ENCODE measurements at places on chromosomes 11 and 22. TPM values are rescaled to one million over a fixed set of nuclear protein-coding genes. Genes with fewer than 3 reads are reported as not detected.
A peak's percentile ranks its signal among the peaks of the same experiment; 100 is the strongest.

The KDM4D gene
- 0.78 TPM for total RNA-seq

- no peak for ATAC-seq
These were observed 19.9 kb upstream of the CCDC86 start for GRCh38 chr11:60821827-60822599.

The C11orf86 gene
- total RNA-seq = not detected

GRCh38 chr11:58905011-58905720 lies 34.1 kb upstream of the GLYATL1 start:
- peak; percentile 49 for ATAC-seq

DNA sequence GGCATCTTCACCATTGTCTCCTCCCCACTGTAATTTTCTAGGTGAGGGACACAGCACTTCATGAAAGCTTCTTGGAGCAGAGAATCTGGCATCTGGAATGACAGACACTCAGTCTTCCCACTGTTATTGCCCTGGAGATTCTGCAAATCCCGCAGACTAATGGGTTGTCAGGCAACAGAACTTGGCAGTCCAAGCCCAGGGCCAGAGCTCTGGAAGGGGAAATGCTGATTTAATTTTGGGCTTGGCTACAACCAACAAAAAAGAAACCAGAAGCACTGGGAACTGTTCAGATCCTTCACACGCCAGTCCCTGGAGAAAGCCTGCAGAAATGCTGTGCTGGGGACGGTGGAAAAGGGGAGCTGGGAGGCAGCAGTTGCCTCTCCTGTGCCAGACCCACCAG lies 71.5 kb upstream of the BID start:
- ATAC-seq = peak; percentile 68

GRCh38 chr11:118621071-118621783 lies 13.8 kb downstream of the PHLDB1 start:
- peak; percentile 82 for ATAC-seq

DNA sequence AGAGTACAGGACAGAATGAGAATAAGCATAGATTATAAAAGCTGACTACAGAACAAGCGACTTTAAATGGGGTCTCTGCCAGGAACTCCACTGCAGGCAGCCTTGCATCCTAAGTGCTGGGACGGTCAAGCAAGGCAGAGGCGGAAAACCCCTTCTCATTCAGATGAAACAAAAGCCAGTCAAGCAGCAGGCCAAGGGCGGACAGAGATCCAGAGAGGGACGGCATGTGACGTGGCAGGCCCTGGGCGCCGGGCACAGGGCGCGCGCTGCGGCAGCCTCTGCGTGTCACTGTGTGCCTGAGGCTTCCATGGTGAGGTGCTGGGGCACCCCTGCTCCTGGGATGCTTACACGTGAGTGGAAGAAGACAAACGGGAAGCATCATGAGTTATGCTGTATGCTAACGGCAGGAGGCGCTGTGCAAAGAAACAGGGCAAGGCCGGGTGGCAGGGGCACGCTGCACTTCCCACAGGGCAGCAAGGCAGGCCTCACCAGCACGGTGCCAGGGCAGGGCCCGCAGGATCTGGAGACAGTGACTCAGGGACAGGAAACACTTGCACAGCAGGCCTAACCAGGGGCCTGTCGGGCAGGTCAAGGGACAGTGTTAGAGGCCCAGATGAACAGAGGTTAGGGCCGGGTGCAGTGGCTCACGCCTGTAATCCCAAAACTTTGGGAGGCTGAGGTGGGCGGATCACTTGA lies 6.2 kb downstream of the TOLLIP start:
- ATAC-seq = no peak

The KRTAP5-1 gene
- total RNA-seq = not detected

- ATAC-seq = peak; percentile 34
These were observed 282 bp downstream of the MPPED2 start for GRCh38 chr11:30585892-30586250.

GRCh38 chr11:2072551-2073261 lies 66.5 kb downstream of the IGF2 start:
- no peak for ATAC-seq

GRCh38 chr11:9596926-9597464 lies 23.5 kb downstream of the WEE1 start:
- no peak for ATAC-seq

All from gastroesophageal sphincter (tissue), 4 donors.